CD4-positive, alpha-beta T cell (primary cell): ENCODE measurements at places on chromosomes 2 and 18. TPM values are rescaled to one million over a fixed set of nuclear protein-coding genes. Genes with fewer than 3 reads are reported as not detected.
A peak's percentile ranks its signal among the peaks of the same experiment; 100 is the strongest.

DNA sequence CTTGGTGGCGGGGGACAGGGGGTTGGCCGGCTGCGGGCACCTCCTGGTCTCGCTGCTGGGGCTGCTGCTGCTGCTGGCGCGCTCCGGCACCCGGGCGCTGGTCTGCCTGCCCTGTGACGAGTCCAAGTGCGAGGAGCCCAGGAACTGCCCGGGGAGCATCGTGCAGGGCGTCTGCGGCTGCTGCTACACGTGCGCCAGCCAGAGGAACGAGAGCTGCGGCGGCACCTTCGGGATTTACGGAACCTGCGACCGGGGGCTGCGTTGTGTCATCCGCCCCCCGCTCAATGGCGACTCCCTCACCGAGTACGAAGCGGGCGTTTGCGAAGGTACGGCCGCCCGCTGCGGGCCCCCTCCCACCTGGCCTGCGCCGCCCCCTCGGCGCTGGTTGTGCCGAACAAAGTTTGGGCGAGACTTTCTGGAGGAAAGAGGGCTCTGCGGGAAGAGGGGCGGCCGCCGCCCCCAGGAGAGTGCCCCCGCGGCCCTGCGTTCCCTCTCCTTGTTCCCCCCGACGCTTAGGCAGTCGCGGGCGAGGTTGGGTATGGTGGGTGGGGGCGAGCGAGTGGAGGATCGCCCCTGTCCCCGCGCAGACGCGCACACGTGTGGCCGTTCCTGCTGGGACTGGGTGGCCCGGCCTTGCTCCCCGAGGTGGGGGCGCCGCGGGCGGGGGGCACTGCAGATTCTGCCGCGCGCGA, 866 bp downstream of the CRIM1 start:
- H3K27ac ChIP-seq = no peak overlapping the region
- peaks cover 25% of the 10 kb centered on the region for H3K4me1 ChIP-seq
- H3K4me3 ChIP-seq = peak overlapping the region; percentile 58
- peaks cover 40% of the 10 kb centered on the region for H3K27me3 ChIP-seq

Gene FAM110C
- total RNA-seq = 0.36 TPM

DNA sequence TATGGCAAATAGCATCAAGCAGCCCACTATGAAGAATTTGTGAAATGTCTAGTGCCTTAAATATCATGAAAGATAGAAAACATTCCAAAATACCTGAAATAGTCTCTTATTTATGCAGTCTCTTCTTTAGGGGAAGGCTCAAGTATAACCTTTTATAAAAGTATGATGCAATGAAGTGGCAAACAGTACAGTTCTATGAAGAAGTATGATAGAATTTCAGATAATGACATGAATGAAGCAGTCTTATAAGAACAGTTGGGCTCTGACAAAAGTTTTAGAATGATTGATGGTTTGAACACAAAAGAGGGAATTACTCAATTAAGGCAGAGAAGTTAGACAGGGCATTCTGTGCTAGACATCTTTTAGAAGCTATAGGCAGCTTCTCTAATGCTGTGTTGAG, 1791.8 kb upstream of the PIK3C3 start:
- no peak for DNase-seq
- no peak overlapping the region for H3K27ac ChIP-seq
- no peaks in the 10 kb centered on the region for H3K4me1 ChIP-seq
- H3K4me3 ChIP-seq = no peak overlapping the region

Gene FBXO36
- 0.84 TPM for total RNA-seq

DNA sequence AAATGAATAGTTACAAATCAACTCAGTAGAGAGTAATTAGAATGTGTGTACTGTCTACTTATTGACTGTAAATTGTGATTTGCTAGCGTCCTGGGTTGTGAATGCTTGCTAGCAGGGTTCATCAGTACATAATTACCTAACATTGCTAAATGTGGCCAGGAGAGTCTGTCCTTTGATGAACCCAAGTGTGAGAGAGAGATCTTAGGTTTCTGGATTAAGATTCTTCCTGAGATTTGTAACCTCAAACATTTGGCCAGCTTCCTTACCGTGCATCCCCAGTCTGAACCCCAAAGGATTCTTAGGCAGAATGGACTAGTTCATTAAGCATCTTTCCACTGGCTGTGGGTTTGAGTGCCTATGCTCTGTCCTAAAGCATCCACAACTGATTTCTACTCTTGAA, 84.0 kb upstream of the ITPRID2 start:
- no peaks in the 10 kb centered on the region for H3K36me3 ChIP-seq
- no peak overlapping the region for H3K4me3 ChIP-seq
- no peak for DNase-seq
- no peaks in the 10 kb centered on the region for H3K4me1 ChIP-seq
- no peaks in the 10 kb centered on the region for H3K27me3 ChIP-seq
- H3K27ac ChIP-seq = no peak overlapping the region

DNA sequence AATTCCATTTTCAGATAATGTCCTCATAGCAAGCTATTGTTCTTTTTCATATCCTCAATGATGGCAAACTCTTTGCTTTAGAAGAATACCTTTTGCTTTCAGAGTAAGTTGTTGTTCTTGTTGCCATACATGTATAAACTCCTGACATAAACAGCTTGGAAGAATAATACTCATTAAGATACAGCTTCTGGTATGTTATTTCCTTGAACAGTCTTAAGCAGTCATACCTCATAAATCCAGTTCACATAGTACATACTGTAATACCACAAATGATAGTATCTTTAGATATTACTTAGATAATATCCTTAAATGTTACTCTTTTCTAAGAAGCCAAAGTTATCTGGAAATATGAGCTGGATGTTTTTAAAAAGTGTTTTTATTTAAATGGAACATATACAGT, 23.2 kb downstream of the METTL8 start:
- H3K4me3 ChIP-seq = no peak overlapping the region
- DNase-seq = no peak
- no peaks in the 10 kb centered on the region for H3K36me3 ChIP-seq

Gene MYO5B
- not detected for total RNA-seq

DNA sequence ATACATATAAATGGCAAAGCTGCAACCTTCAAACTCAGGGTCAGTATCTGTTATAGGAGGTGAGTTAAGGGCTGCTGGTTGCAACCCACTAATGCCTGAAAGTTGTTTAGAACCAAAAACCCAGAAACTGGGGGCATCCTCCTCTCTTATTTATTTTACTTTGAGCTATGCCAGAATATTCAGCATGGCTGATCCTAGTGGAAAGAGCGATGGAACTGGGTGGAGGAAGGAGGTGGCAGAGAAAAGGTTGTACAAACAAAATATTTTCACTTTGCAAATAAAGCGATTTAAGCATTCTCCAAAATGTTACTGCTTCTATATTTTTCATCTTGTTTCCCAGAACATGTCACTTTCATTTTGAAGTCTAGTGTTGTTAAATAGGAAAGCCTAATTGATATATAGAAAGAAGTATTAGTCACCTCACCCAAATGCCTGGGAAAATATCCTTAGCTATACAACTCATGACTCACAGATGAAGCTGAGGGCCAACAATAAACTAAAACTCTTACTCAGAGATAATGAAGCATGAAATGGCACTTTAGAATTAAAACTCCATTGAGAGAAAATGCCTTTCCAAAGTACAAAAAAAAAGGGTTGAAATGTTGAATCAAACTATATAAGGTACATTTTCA, 251.4 kb upstream of the UBE2E3 start:
- no peak for DNase-seq
- H3K36me3 ChIP-seq = no peaks in the 10 kb centered on the region
- H3K4me3 ChIP-seq = no peak overlapping the region
- no peaks in the 10 kb centered on the region for H3K27me3 ChIP-seq

DNA sequence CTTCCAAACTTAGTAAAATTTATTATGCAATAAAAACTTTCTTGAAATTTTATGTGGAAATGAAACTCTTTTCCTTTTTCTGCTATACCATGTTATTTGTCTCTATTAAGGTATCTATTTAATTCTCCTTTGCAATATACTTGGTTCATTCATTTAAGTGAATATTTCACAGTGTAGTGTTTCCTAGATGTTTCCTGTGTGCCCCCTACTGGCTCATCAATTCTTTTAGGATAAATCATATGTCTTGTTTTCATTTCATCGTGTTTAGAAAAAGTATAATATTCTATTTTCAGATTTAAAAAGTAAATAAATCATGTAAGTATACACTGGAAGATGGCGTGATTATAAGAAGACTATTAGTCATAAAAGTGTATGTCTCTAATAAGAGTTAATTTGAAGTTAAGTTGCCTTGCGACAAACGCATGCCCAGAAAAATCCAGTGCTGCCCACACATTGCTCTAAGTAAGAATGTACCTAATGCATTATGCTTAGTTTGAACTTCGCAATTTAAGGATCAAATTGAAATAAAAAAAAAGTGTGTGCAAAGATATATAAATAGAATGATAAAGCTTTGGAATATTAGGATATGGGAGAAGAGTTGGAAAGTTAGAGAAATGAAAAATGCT, 525.4 kb downstream of the KCNJ3 start:
- H3K36me3 ChIP-seq = no peaks in the 10 kb centered on the region
- no peaks in the 10 kb centered on the region for H3K4me1 ChIP-seq
- no peak for DNase-seq
- H3K4me3 ChIP-seq = no peak overlapping the region
- no peaks in the 10 kb centered on the region for H3K27me3 ChIP-seq

Gene DSC1
- 1.7 TPM for total RNA-seq

DNA sequence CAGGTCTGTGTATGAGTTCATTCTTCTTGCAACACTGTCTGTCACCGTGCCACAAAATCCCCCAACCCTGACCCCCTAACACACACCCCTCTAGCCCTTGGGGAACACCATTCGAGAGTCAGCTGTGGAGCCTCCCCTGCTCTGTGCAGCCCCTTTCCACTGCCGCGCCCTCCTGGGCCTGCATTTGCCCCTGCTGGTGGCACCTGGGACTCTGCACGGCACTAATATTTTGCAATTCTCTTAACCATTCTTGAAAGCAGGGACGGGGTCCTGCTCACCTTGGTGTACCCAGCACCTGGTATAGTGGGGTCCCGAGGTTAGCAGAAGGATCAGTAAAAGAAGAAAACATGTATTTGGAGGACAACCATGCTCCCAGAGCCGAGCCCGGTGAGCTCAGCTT, 124.0 kb downstream of the HDAC4 start:
- no peak overlapping the region for H3K27ac ChIP-seq
- no peaks in the 10 kb centered on the region for H3K36me3 ChIP-seq
- peaks cover 48% of the 10 kb centered on the region for H3K4me1 ChIP-seq

DNA sequence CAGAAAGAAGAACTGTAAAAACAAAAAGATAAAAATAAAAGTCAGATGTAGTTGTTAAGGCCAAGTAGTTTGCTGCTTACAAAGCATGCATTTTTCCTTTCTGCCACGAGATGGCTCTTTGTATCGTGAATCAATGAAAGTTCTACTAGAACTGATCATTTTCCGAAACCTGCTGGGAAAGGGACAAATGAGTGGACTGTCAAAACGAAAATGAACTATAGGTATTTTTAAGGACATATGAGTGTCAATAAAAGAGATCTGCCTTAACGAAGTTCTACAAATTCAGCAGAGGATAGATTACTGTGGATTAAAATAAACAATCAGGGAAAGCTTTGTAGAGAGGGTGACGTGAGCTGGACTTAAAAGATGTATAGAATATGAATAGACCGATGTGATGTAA, 15.0 kb upstream of the ELOA2 start:
- DNase-seq = no peak
- H3K27me3 ChIP-seq = no peaks in the 10 kb centered on the region
- H3K4me3 ChIP-seq = no peak overlapping the region
- no peaks in the 10 kb centered on the region for H3K36me3 ChIP-seq
- H3K27ac ChIP-seq = no peak overlapping the region
- H3K4me1 ChIP-seq = no peaks in the 10 kb centered on the region

Gene IL36B
- not detected for total RNA-seq

Gene DCTN1
- 60.7 TPM for total RNA-seq

DNA sequence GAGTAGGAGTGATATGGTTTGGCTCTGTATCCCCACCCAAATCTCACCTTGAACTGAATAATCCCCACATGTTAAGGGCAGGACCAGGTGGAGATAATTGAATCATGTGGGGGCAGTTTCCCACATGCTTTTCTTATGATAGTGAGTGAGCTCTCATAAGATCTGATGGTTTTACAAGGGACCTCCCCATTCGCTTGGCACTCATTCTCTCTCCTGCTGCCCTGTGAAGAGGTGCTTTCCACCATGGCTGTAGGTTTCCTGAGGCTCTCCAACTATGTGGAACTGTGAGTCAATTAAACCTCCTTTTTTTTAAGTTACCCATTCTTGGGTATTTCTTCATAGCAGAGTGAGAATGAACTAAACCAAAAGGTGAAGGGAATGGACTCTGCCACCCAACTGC, 207.5 kb downstream of the LOXHD1 start:
- DNase-seq = no peak
- H3K27me3 ChIP-seq = peaks cover 4% of the 10 kb centered on the region
- H3K27ac ChIP-seq = no peak overlapping the region
- no peaks in the 10 kb centered on the region for H3K4me1 ChIP-seq
- no peaks in the 10 kb centered on the region for H3K36me3 ChIP-seq

DNA sequence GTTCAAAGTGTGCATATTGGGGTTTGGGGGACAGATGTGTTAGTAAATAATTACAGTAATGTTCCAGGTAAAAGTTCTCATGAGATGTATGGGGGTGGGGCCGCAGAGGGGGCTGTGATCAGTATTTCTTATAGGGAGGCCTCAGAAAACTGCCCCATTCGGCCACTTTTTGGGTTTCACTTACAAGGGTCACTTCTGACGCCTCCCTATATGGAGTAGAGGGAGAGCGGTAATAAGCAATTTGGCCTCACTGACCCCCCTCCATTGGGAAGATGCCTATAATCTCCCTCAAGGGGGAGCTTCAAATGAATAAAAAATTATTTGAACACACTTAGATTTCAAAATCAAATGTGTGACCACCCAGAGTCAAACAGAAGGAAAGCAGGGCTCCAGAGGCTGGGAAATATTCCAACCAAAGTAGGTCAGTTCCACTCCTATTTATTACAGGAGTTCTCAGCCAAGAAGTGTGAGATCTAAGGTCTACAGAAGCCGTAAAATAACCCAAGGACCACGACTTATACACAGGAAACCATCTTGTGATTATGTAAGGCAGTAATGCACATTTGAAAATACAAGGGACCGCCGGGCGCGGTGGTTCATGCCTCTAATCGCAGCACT, 2.7 kb downstream of the SCTR start:
- H3K4me3 ChIP-seq = no peak overlapping the region
- no peak for DNase-seq
- H3K36me3 ChIP-seq = no peaks in the 10 kb centered on the region
- no peak overlapping the region for H3K27ac ChIP-seq
- H3K4me1 ChIP-seq = no peaks in the 10 kb centered on the region

- H3K36me3 ChIP-seq = no peaks in the 10 kb centered on the region
- H3K4me3 ChIP-seq = no peak overlapping the region
- DNase-seq = no peak
- no peaks in the 10 kb centered on the region for H3K4me1 ChIP-seq
- no peak overlapping the region for H3K27ac ChIP-seq
- H3K27me3 ChIP-seq = no peaks in the 10 kb centered on the region
Measured at GRCh38 chr18:57755473-57756067, 47.5 kb downstream of the ATP8B1 start.

DNA sequence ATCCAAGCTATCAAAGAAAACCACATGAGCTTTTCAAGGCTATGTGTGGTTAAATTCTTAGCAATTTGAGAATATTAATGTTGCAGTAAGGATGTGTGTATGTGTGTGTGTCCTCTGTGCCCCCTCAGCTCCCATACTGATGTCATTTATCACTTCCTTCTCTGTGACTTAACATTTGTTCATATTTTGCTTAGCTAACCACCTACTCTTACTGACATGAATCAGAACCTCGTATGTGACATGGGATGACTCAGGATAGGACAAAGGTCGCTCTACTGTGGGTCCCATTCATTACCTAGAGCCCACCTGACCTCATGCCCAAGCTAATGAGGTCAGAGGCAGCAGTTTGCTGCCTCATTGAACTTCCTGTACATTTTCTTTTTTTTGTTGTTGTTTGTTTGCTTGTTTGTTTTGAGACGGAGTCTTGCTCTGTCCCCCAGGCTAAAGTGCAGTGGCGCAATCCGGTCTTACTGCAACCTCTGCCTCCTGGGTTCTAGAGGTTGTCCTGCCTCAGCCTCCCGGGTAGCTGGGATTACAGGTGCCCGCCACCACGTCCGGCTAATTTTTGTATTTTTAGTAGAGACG, 36.3 kb downstream of the MOGAT1 start:
- H3K36me3 ChIP-seq = no peaks in the 10 kb centered on the region
- no peak overlapping the region for H3K4me3 ChIP-seq
- DNase-seq = no peak
